Stimulated activated naive CD4-positive, alpha-beta T cell (primary cell): ENCODE measurements at places on chromosomes 12 and 14.

DNA sequence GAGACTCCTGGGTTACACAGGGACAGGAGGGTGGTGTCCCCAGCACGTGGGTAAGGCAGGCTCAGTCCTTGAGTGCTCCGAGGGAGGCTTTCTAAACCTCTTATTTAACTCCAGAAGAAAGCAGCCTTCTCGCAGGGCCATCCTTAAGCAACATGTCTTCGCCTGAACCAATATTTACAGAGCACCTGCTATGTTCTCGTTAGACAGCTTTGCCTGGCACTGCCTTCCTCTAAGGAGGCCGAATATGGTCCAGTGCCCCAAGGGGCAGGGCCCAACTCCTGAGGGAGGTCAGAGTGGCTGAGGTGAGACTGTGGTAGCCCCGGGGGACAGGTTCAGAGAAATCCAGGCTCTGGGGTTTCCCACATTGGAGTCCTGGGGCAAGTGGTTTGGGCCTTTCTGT lies 2.1 kb upstream of the SCARB1 start:
- no peak for DNase-seq

GRCh38 chr12:24044941-24045703 lies 95.7 kb upstream of the SOX5 start:
- no peak for DNase-seq

DNA sequence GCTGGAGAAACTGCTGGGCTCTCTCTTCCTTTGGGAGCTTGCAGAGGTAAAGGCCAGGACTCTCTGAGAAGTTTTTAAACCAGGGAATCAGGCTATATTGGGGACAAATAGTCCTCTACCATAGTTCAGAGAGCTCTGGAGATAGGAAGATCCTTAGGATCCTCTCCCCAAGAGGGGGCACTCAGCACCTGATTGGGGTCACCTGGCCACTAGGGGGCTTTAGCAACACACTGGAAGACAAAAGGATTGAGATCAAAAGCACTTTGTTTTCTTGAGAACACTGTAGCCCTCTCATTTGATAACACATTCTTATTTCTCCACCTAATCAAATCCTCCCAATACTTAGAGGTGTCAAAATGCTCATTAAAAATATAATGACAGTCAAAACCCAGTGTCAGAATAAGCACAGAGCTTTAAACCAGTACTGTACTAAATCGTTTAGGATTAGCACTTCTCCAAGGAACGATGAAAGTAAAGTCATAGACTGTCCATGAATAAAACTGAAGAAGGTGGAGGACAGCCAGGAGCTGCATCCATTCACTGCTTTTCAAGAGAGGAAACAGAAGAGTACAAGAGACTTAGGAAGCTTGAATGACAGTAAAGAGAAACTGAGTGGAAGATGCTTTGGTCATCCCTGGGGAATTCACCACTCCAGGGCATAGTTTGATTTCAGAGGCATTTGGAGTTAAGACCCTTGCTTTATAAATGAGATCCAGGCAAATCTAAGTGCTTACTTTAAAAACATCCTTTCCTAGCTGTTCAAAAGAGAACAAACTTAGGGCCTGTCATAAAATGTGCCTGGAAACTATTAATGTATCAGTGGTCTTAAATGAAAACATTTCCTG lies 26.5 kb downstream of the BMP4 start:
- DNase-seq: no peak

GRCh38 chr12:29533815-29534489 lies 36.5 kb upstream of the OVCH1 start:
- DNase-seq: no peak

DNA sequence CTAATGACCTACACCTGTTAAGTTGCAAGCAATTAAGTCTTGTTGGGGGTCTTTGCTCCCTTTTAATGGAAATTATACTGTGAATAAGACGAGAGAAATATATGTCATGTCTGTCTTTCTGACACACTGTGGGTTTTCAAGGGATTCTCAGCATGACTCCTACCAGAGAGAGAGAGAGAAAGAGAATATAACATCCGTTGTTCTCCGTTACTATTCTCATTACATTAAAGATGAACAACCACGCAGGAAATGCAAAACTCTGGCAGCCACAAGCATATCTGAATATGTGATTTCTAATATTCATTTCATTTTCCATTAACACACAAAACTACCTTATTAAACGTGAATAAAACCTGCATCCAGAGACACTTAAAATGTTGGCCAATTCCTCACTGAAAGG lies 67.3 kb upstream of the EGLN3 start:
- no peak for DNase-seq

DNA sequence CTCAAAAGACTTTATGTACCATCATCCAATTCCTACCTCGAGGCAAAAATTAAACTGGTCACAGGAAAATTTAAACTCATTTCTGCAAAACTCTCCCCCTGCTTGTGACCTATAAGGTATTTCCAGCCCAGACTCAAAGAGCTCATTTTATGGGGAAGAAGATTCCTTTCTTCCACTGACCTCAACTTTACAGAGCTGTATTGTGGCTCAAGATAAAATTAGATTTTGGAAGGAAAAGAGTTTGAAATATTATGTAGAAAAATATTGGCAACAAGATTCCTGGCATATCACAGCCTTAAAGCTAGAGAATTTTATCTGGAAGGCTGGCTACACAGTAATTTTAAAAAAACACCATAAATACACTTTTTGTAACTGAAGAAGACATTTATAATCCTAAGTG lies 91.7 kb downstream of the STXBP6 start:
- no peak for DNase-seq

DNA sequence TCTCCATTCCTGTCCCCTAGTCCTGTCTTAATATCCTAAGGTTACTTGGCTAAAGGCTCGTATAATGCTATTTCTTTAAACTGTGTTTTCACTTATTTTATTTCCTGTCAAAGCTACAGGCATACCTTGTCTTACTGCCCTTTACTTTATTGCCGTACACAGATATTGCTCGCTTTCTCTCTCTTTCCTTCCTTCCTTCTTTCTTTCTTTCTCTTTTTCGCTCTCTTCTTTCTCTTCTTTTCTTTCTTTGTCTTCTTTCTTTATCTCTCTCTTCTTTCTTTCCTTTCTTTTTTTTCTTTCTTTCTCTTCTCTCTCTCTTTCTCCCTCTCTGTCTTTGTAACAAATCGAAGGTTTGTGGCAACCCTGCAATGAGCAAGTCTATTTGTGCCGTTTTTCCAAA lies 123.9 kb upstream of the ARHGAP5 start:
- no peak for DNase-seq

- no peak for DNase-seq
Observed at GRCh38 chr12:100472325-100472724, 1.3 kb upstream of the NR1H4 start.
